ENCODE measurements at places on chromosomes 4 and X.

DNA sequence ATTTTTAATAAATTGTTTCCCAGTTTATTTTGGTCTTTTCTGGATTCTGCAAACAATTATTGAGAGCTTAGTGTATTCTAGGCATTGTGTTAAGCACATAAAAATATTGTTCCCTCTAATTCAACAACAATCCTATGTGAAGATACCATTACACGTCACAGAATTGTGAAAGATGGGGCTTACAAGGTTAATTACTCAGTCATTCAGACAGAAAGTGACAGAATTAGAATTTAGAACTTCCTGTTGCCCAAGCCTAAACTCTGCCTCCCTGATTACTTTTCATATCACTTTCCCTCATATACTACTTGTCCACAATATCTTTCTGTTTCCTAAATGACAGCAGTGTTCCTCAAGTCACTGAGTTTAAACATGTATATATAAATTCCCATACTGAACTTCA, 186.7 kb upstream of the VEGFC start:
- DNase-seq, result no peak

- DNase-seq, result no peak
Measured at GRCh38 chr4:183984566-183984965, 79.5 kb downstream of the STOX2 start.

DNA sequence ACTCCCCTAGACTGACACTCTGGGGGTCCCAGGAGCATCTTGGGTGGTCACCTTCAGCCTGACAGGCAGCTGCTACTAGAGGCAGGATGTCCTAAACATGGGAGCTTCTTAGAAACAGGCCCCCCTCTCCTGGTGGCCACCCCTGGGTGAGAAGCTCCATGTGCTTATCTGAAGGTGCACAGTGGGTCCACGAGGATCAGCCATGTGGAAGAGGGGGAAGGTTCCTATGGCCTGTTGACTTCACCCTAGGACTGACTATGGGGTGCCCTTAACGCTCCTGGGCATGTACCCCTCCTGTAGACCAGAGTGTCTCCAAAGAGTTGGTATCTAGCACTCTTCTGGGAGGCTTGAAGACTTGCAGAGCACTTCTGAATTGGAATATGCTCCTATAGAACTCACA, 22.9 kb upstream of the WDR1 start:
- DNase-seq, result no peak

DNA sequence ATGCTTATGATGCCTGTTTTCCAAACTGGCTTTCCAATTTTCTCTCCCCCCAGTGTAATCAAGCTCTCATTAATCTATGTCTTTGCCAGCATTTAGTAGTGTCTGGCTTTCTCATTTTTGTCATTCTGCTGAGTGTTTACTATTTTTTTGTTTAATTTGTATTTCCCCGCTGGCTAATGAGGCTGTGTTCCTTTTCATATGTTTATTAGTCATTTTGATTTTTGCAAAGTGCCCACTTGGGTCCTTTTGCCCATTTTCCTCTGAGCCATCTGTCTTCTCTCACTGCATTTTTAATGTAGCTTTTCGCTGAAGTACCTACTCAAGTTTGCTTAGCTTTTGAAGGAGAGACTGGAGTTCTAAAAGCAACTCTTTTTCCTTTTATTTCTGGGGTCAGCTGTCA, 14.7 kb downstream of the DCK start:
- no peak for DNase-seq

- DNase-seq, result no peak
Measured at GRCh38 chr4:37522996-37523395, 163.2 kb downstream of the RELL1 start.

- DNase-seq, result no peak
Measured at GRCh38 chrX:65667157-65667502, 324 bp upstream of the MSN start.

- DNase-seq, result no peak
Measured at GRCh38 chr4:22921936-22922335, 229.2 kb downstream of the GBA3 start.
